Hypothalamus (tissue), 51 donors: ENCODE measurements at places on chromosomes 5 and 9.

DNA sequence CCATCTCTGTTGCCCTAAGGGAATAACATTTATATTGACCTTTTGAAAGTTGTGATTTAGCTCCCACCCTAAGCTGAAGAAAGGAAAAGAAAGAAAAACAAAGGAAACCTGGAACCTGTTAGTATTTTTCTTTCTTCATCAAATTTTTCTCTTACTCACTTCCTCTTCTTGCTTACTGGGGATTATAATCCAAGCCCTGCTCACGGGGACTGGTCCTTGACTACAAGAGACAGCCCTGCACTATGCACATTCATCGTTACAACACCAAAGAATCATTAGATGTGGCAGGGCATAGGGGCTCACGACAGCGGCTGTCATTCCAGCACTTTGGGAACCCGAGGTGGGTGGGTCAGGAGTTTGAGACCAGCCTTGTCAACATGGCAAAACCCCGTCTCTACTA is 37.8 kb upstream of the LPAR1 start:
- no peak for DNase-seq

DNA sequence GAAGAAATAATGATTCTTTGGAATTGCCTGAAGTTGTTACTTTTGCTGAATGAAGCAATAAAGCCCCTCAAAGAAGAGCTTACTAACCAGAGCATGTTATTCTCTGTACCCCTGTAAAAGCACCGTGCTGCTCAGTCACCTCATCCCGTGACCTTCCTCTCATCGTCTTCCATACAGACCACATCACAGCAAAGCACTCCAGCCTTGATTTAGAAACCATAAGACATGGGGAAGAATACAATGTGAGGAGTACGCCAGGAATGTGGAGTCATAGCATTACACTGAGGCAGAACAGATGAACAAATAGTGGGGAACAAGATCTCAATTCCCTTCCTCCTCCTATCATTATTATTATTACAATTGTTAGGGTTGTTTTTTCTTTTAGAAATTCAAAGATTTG is 49.1 kb downstream of the ERAP1 start:
- no peak for DNase-seq

- no peak for DNase-seq
These were observed 200.0 kb downstream of the AUH start for GRCh38 chr9:91161465-91162300.

DNA sequence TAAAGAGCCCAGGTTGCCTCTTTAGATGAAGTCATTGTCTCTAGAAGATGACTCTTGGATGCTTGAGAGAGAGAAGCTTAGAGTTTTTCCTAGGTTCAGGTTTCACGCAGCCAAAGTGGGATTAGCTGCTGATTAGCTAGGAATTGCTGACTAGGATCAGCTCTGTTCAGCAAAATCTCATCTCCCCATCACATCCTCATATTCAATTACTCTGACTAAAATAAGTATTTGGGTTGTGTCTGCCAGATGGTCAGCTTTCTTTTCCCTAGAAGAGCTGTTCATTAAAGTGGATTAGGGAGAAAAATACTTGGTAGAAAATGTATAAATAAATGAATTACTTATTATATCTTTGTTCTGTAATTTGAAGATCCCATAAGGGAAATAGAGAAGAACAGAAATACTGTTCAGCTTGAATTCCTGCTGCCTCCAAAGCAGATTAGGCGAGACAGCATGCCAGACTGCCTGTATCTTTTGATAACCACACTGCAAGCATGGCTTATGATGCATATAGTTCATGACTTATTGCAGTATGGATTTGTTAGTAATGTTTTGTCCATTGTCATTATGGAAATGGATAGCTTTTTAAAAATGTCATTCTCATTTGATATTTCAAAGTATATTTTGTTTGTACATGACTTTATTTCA is 184.8 kb upstream of the CD180 start:
- no peak for DNase-seq

DNA sequence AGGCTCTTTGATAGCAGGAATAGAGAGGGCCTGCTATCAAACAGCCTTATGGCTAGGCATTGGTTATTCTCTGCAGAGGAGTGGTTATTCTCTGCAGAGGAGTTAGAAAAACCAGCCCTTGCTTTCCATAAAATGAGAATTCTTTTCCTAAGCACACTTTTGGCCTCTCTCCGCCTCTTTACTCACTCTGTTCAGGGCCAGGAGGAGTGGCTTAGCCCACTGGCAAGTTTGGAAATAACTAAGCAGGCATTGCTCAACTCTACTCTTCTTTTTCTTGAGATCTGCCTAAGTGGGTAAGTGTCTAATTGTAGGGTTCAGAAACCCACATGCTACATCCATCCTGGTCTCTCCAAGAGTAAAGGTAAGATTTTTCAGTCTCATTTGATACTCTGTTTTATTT is 341.7 kb downstream of the KIAA0825 start:
- no peak for DNase-seq

- no peak for DNase-seq
These were observed 21.5 kb downstream of the CWC27 start for GRCh38 chr5:64790210-64790609.

DNA sequence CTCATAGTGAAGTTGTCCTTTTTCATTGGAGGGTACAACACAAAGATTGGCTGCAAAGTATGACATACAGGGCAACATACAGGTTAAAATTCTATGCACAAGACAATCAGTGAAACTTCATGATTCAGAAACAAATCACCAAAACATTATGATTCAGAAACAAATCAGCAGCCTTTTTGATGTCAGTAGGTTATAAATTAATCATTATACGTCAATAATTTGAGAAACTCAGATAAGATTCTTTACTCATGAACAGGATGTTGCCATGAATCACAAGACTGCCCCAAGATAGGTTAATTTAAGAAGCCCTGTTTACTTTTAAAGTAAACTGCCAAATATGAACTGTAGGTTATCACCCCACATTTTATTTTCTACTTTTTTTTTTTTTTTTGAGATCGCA is 62.2 kb upstream of the IL33 start:
- no peak for DNase-seq

DNA sequence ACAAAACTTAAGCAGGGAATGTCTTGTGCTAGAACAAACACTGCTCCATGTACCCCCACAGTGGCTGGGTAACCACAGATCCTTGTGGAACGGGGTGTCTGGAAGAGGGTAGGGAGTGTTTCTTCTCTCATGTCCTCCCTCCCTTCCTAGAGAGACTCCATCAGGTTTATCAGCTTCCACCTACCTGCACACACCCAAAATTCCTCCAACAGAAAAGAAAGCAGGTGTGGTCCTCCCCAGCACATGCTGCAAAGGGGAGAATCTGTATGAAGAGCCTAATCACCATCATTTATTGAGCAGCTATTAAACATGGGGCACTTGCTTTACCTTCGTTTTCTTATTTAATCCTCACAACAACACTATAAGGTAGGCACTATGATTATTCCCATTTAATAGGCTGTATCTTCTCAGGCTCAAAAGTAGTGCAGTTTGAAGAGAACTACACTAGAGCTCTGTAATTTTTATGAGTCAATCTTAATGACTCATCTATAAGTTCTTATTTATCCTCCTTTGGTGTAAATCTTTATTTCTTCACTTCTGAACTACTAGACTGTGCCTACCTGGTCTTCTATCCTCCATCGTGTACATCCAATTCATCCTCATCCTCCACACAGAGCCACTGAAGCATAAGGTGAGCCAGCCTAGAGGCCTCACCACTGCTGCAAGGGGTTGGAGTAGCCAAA is 31.6 kb downstream of the C9orf40 start:
- no peak for DNase-seq

DNA sequence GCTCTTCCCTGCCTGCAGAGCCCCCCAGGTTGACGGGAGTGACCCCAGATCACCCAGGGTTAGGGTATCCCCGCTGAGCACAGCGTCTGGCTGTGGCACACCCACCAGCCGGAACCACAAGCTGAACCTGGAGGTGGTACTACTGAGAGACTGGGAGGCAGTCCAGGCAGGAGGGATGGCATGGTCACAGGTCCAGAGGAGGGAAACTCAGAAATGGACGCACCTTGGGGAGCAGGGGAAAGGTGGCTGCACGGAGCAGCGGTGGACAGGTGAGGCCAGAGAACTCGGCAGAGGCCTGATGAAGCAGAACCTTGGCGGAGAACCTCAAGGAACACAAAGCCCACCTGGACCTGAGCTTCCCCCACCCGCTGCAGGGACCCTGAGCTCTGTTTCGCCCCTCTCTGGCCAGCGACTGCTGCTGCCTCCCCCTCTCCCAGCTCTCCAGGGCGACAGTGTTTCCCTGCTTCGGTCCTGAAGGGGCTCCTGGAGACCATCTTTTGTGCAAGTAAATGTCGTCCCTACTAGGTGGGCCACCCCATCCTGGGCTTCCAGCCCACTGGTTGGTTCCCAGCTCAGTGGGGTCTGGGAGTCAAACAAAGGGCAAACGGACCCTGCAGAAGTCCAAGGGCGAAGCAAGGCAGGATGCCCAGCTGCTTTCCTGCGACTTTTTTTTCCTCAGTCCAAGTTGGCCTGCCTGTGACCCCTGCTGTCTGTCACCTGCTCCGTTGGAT is 845 bp downstream of the ADGRD2 start:
- DNase-seq: no peak

DNA sequence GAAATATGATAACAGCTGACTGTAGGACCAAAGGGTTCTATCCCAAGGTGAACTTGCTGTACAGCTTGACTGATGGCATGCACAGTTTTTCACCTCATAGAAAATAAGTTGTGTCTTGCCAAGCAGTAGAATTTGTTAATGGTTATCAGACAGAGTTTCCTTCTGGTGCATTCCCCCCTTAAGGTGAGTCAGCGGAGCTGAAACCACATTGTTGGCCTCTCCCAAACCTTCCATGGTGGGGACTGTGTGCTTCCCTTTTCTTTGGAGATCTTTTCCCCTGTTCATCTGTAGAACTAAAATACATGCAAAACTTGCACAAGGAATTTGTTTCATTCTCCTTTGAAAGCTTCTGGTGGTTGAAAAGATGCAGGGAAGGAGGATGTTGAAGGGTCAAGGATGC is 179.8 kb downstream of the FGF1 start:
- DNase-seq: no peak

- no peak for DNase-seq
These were observed 11.6 kb downstream of the NAIP start for GRCh38 chr5:71013575-71013974.

DNA sequence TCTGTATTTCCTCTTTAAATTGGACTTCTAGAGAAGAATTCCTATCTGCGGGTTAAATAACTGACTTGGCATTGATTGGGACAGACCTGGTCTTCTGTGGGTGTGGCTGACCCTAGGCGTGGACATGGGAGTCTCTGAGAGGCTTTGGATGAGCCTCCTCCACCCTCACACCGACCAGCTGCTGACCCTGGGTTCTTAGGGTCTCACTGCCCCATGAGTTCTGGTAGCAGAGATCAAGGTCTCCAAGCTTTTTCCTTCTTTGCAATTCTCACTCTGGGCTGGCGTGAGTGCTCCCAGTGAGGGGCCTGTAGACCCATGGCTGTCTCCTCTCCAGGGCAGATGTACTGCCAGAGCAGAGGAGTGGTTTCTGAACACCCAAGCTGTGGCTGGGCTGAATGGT is 41.6 kb upstream of the PITX1 start:
- DNase-seq: no peak

GRCh38 chr5:57805732-57806131 is 323.1 kb upstream of the ACTBL2 start:
- no peak for DNase-seq

- no peak for DNase-seq
These were observed 161.0 kb downstream of the SLC25A46 start for GRCh38 chr5:110899566-110900412.

GRCh38 chr9:38435521-38435920 is 11.3 kb upstream of the IGFBPL1 start:
- DNase-seq: no peak

DNA sequence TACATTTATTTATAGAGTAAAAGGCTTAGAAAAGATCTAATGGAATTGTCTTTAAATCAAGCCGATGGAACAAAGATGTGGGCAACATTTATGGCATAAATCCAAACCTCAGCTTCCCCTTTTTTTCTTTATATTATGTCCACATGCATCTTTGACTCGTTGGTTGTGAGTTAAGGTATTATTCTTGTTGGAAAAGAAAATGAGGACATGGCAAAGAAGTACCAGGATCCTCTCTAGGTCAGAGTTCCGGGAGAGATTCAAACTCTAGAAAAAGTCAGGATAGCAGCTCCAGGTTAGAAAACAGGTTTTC is 508 bp upstream of the NME5 start:
- DNase-seq: no peak

- no peak for DNase-seq
These were observed 1.2 kb downstream of the CDHR2 start for GRCh38 chr5:176550275-176550831.

DNA sequence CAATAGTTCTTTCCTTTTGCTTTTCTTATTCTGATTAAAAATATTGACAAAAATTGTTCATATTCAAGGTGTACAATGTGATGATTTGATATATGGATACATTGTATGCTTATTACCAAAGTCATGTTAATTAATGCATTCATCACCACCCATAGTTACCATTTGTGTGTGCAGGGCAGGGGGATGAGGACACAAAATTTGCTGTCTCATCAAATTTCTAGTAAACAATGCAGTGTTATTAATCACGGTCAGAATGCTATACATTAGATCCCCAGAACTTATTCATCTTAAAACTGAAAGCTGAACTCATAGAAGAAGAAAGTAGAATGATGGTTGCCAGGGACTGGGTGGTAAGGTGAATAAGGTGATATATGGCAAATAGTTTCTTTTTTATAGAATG is 303.7 kb upstream of the SLC24A2 start:
- DNase-seq: no peak

DNA sequence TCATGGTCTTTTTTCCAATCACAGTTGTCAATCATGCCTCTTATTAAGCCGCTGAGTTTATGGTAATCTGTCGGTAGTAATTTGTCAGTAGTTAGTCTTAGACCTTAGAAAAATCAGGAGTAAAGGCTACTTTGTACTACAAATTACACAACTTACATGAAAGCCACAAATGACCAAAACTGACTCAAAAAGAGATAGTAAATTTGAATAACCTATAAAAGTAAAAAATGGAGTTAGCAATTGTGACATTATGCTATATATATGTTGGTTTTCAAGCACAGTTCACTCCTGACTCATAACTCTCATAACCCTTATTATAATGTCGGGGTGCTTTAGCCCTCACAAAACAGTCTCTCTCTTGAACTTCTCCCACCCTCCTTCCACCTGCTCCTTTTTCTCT is 251.8 kb downstream of the ROR2 start:
- DNase-seq: no peak

DNA sequence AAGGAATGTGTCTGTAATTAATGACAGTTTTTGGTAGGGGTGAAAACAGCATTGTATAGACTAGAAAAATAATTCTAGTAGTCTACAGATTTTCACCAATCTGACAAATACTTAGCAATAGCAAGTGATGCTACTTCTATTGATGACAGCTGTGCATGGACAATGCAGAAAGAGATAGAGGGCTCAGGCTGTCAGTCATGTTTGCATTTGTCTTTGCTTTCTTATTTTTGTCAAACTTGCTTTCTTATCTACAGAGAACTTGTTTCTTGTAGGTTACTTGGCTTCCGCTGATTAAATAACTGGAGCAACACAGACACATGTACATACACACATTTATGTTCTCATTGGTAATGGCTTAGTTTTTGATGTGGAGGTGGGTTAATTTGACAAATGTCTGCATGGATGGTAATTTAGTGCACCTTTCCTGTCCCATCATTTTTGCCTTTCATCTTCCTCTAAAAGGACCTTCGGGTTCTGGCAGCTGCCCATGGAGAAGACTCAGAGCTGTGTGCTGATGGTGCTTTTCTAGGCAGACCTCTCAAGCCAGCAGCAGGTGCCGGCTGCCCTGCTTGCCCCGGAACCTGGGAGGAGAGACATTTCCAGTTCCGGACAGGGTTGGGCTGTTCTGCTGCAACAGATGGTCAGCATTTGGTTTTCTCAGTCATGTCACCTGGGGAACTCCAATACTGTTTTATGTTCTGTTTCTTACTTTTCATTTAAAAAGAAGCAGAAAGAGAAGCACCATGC is 28.8 kb downstream of the CAMK4 start:
- DNase-seq: no peak
